Lung (tissue), 17 donors: ENCODE measurements at places on chromosomes 1 and 21. TPM values are rescaled to one million over a fixed set of nuclear protein-coding genes. Genes with fewer than 3 reads are reported as not detected.

AKNAD1 gene
- total RNA-seq, result 0.31 TPM

ADORA3 gene
- total RNA-seq, result 1.1 TPM

ATP5PO gene
- total RNA-seq, result 146 TPM

GJC2 gene
- total RNA-seq, result 1.8 TPM

SPATA46 gene
- not detected for total RNA-seq

CA14 gene
- total RNA-seq, result 0.14 TPM

S100A7A gene
- not detected for total RNA-seq

- DNase-seq, result no peak
These were observed 13.9 kb downstream of the FAM151A start for GRCh38 chr1:54609301-54609921.

DNA sequence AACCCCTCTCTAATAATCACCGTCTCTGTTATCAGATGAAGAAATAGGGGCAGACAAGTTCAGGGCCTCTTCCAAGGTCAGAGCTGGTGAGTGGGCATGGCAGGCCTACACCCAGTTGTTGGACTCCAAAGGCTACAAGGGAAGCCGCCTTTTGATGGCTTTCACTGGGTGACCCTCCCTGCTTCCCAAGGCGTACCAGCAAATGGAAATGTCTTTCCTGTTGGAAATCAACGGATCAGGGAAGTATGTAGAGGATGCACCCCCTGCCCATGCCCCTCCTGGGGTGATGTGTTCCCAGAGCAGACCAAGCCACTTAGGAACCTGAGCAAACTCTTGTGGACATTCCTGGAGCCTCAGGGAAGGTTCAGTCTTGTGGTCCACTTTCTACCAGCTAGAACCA is 47.4 kb downstream of the LGR6 start:
- DNase-seq, result no peak

- peak; percentile 98 for DNase-seq
These were observed at the start of gene ARPC5 for GRCh38 chr1:183635606-183636333. Gene ARPC5, minus strand, starts transcription at chr1:183635783. Its CDS starts 124 bp downstream, at chr1:183635659.

GRCh38 chr1:225933072-225933471 is 7.9 kb downstream of the LEFTY2 start:
- DNase-seq, result no peak

DNA sequence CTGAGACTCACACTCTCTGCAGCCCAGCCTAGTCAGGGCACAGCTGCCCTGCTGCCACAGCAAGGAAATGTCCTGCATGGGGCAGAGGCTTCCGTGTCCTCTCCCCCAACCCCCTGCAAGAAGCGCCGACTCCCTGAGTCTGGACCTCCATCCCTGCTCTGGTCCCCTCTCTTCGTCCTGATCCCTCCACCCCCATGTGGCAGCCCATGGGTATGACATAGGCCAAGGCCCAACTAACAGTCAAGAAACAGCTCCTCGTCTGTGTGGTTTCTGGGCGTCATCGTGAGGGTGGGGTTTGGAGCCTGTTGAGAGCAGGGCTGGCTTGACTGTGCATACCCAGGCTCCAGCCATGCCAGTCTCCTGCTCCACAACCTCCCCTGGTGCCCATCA is 19.5 kb downstream of the FAAH start:
- no peak for DNase-seq

DNA sequence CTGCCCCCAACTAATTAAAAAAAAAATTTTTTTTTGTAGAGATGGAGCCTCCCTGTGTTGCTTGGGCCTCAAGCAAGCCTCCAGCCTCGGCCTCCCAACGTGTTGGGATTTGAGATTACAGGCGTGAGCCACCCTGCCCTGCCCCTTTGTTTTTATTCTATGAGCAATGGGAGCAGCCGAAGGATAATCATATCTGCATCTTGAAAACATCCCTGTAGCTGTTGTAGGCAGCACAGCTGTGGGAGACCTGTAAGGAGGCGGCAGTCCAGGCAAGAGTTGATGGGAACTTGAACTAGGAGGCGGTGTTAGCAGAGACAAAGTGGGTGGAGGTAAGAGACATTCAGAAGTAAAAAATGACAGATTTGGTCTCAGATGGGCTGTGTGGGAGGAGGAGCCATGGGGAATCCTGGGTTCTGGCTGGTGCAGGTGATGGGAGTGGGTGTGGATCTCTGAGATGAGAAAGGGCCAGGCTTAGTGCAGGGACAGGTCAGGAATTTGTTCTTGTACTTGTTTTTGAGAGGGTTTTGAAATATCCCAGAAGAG is 31.3 kb downstream of the STUM start:
- DNase-seq, result no peak

DNA sequence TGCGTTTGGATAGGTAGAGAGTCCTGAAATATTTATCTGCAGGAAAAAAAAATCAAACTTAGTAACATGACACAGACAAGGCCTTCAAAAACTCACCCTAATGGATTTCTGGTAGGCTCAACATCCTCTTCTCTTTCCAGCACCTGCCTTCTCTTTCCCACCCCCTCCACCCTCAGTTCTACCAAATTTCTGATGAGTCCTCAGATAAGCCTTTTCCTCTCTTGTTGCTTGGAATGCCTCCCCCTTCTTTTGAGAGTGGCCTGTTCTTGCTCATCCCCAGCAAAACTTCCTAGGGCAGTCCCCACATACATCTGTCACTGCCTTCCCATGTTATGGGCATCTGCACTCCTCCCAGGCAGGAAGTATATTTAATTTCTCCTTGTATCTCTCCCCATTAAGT is 7.6 kb upstream of the LBR start:
- no peak for DNase-seq

DNA sequence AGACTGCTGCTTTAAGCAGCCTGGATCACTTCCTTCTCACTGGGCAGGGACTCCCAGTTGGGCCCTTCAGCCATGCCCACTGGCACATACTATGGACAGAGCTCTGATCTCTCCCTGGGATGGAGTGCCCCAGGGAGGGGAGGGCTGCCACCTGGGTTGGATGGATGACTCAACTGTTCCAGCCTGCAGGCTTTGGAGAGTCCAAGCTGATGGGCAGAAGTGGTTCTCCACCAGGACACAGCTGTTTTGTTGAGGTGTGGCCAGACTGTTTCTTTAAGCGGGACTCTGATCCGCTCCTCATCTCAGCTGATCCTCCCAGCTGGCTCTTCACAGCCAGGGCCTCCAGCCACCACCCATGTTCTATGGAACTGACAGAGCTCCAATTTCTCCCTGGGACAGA is 166.9 kb downstream of the MAGI3 start:
- DNase-seq, result no peak

- DNase-seq, result no peak
These were observed 144.2 kb downstream of the PTPRU start for GRCh38 chr1:29380532-29380931.

DNA sequence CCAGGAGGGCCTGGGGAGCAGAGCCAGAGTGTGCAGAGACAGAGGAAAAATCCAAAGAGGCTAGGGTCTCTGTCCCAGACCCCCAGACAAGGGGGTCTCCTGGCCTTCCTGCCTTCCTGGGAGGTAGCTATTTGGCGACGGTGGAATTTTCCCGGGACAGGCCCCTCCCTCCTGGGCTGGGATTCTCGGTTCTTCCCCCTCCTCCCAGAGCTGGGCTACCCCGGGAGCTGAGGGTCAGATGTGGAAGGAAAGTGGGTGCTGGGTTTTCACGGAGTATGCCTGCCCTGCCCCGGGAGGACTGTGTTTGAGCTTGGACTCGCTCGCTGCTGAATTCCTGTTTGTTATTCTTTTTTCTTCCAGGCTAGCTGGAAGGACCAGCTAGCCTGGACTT is 759 bp downstream of the AMPD2 start:
- DNase-seq, result peak; percentile 70

DNA sequence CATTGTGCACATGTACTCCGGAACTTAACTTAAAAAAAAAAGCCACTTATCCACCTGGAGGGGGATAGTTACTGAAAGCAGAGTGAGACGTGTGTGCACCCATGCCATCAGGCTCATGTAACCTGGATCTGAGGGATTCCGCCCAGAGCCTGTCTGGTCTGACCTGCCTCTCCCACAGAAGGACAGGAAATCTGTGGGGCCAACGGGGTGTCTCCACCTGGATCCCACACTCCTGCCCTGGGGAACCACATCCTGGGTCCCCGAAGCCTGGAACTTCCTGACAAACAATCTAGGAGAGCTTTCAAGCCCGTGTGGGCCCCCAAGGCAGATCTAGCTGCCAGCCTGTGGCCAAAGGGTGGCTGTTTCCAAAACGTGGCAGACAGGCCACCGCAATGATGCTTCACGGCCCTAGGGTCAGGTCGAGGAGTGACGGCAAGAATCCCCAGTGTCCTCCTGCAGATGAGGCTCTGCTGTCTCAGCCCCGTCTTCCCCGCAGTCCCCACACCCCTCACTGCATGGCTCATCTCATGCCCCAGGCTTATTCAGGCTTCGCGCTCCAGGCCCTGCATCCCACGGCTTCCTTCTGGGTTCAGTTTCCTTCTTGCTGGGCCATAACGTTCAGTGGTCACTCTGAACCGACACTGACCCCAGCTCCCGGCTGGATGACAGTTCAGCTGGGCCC is 21.0 kb upstream of the PCBP3 start:
- DNase-seq, result no peak

GRCh38 chr1:229116114-229116513 is 154.8 kb upstream of the RAB4A start:
- peak; percentile 99 for DNase-seq

- no peak for DNase-seq
These were observed 7.6 kb downstream of the COL16A1 start for GRCh38 chr1:31696242-31696641.

GRCh38 chr1:3461238-3461933 is 6.9 kb downstream of the ARHGEF16 start:
- no peak for DNase-seq

DNA sequence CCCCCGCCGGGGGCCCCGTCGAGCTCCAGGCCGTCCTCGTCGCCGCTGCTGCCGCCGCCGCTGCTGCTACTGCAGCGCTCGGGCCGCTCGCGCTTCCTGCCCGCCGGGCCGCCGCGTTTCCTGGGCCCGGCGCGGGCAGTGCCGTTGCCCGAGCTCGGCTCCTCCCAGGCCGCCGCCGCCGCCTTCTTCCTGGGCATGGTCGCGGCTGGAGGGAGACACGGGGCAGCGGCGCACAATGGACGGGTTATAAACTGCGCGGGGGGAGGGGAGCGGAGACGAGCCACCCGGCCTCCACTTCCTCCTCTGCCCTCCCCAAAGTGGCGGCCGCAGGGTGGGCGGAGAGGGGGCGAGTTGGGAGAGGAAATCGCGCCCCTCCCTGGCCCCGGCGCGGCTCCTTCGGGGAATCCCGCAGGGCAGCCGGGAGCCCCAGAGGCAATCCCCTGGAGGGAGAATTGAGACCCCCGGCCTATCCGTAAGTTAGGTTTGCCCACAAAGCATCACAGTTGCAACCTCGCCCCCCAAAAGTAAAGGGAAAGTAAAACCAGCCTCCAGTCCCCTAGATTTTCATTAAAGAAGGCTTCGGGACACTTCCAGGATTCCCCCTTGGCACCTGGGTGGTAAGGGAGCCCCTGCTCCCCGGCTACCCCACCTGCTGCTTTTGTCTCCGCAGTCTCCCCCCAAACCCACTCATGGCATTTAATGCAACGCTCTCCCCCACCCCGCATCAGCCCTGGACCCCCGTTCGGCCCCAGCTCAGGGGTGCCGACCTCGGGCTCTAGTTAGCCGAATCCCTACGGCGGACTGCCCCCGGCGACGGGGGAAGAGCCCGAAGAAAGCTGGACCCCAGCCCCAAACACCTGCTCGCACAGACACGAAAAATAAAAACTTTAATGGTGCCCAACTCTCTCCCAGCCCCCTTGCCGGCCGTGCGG is 893 bp downstream of the RCC2 start:
- DNase-seq, result peak; percentile 69
